Activated CD8-positive, alpha-beta memory T cell treated with anti-CD3 and anti-CD28 coated beads for 48 hours (primary cell): ENCODE measurements at places on chromosomes 3 and 15.

DNA sequence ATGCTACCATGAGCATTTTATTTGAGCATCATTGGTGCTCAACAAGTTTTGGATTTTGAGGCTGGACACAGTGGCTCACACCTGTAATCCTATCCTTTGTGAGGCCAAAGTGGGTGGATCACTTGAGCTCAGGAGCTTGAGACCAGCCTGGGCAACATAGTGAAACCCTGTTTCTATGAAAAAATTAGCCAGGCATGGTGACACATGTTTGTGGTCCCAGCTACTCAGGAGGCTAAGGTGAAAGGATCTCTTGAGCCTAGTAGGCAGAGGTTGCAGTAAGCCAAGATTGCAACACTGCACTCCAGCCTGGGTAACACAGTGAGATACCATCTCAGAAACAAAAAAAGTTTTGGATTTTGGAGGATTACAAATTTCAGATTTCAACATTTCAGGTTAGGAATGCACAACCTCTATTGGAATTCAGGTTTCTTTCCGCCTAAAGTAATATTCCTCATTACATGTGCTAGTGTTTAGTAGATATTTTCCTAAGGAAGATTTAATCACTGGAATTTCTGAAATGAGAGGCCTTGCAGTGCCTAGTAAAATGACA is 27.6 kb downstream of the CNOT10 start:
- DNase-seq: no peak

DNA sequence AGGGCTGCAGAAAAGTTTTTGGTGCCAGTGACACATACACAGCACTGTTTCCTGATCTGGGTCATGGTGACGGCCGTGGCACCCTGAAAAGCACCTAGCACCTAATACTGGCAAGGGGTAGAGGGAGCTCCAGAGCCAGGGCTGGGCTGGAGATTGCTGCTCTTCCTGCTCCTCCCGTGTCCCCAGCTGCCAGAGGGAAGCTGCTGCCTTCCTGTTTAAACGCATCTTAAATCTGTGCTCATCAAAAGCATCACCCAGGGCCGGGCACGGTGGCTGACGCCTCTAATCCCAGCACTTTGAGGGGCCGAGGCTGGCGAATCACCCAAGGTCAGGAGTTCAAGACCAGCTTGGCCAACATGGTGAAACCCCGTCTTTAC is 156.7 kb upstream of the MEF2A start:
- no peak for DNase-seq

- no peak for DNase-seq
Measured at GRCh38 chr3:177832880-177833279, 635.6 kb upstream of the TBL1XR1 start.

GRCh38 chr3:160163229-160163878 is 61.9 kb upstream of the C3orf80 start:
- no peak for DNase-seq

DNA sequence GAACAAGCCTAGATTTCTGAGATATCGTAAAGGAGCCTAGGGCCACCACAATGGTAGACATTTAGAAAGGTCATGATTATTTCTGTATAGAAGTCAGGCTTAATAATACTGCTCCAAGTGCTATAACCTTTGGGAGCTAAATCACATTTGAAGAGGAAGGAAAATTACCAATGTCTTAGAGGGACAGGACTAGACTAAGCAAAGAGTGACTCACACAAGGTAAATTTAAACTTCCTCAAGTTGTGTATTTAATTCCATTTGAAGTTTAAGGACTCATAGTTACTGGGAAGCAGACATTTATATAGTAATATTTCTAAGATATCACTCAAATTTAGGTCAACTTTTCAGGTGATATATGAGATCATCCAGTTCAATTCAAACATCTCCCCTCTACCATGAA is 227.6 kb upstream of the MME start:
- DNase-seq: no peak

GRCh38 chr15:60798821-60799220 is 319.9 kb upstream of the ICE2 start:
- no peak for DNase-seq

DNA sequence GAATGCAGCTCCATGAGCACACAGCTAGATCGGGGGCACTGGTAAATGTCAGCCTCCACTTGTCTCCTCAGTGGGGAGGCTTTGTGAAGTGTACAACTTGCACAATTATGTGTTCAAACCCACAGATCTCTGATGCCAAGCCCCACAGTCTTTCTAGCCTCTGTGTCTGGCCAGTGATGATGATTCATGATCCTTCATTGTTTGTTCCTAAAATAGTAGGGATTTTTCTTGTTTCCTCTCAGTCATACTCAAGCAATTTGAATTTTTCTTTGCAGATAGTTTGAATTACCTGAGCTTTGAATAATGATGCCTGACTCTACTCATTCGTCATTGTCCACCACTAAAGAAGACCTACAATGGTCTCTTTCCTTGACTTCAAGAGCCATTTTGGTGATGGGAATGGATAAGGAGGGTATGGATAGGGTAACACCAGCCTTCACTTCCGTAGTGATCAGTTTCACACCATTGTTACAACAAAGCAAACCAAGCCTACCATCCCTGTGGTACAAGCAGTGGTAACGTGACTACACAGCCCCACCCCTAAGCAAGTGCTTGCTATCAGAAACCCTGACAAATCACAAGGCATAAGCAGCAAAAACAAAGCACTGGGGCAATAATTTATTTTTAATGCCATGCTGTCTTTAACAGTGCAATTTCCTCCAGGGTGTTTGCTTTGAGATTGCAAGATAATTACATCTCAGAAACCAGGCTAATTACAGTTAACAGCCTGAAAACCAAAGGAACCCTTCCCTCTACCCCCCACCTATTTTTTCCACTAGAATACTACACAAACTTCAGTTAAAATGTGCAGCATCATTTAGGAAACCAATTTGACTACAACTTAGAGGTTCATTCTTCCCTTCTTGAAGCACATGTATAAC is 114.1 kb upstream of the PPP2R3A start:
- DNase-seq: no peak

GRCh38 chr3:194287977-194288706 is 63.0 kb downstream of the CPN2 start:
- DNase-seq: no peak

DNA sequence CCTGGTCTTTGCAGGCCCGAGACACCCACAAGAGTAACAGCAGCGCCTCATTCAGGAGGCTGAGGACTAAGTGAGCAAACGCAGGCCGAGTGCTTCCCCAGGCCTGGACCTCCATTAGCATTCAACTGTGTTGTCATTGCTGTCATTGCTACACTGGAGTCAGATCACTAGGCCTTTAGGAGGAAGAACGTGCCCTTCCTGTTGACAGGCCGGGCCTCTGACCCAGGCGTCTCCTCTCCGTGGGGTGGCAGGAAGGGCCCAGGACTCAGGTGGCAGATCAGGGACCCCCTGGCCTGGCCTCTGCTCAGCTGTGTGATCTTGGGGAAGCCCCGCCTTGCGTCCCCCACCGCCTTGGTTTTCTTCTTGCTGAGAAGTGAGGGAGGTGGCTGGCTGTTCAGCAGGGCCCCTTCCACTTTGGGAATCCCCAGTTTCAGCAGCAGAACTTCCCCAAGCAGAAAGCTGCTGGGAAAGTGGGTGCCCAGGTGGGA is 19.1 kb downstream of the ZDHHC19 start:
- DNase-seq: no peak

- no peak for DNase-seq
Measured at GRCh38 chr3:11212784-11213183, 58.5 kb downstream of the HRH1 start.

GRCh38 chr3:4977001-4977852 is 2.0 kb upstream of the BHLHE40 start:
- peak; percentile 62 for DNase-seq

DNA sequence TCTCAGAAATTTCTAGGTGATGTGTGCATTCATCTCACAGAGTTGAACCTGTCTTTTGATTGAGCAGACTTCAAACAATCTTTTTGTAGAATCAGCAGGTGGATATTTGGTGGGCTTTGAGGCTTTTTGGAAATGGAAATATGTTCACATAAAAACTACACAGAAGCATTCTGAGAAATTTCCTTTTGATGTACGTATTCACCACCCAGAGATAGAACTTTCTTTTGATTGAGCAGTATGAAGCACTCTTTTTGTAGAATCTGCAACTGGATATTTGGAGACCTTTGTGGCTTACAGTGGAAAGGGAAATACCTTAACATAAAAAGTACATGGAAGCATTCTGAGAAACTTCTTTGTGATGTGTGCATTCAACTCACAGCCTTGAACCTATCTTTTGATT is 3515.0 kb downstream of the GOLGA6L6 start:
- DNase-seq: no peak

DNA sequence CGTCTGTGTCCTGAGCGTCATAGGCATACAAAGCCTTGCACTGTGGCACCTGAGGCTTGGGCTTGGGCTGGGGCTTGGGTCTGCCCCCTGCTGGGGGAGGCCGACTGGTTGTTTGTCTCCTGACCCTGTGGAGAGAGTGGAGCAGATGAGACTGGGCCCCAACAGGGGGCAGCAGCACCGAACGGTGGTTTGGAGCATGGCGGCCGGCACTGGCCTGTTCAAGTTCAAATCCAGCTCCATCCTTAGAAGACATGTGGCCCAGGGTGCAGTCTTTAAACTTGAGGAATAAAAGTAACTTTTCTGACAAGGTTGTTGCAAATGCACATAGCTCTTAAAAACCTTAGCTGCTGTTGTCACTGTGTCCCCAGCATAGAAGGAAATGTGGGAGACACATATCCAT is 33.3 kb downstream of the CCNB2 start:
- DNase-seq: no peak

GRCh38 chr15:74173380-74174218 is at the start of gene ISLR:
ISLR (plus strand) TSS chr15:74173710; CDS start chr15:74174859, 1,149 bp downstream.
- DNase-seq: no peak

GRCh38 chr15:87944050-87944449 is 312.5 kb downstream of the NTRK3 start:
- no peak for DNase-seq
